HFFc6 (cell line): ENCODE measurements at places on chromosomes 12 and 14. TPM values are rescaled to one million over a fixed set of nuclear protein-coding genes. Genes with fewer than 3 reads are reported as not detected.
A peak's percentile ranks its signal among the peaks of the same experiment; 100 is the strongest.

- no peak overlapping the region for H3K4me3 ChIP-seq
- H3K36me3 ChIP-seq, result peaks cover 4% of the 10 kb centered on the region
- peaks cover 4% of the 10 kb centered on the region for H3K27me3 ChIP-seq
- peaks cover 64% of the 10 kb centered on the region for H3K4me1 ChIP-seq
These were observed 12.3 kb downstream of the KRT80 start for GRCh38 chr12:52179396-52179973.

DNA sequence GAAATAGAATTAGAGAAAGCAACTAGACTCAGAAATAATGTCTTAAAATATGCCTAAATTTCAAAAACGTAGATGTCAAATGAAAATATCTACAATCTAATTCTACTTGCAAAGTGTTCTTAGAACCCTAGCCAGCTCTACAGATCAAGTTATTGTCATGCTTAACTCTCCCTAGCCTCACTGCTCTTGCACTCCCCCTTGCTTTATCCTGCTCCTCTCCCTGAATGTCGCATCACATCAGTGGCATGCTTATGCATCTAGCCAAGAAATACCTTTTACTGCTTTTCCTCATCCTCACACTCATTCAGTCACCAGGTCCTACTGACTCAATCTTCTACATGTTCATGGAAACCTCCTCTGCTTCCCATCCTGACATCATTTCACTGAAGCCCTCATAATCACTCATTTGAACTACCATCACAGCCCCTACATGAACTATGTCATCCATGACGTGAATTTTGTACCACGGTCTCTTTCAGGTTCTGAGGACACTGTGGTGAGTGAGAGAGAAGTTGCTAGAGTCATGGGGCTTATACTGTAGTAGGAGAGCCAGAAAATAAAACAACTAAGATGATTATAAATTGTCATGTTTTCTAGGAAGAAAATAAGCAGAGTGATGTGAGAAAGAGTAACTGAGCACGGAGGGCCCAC is 22.6 kb upstream of the CRACR2A start:
- no peak overlapping the region for H3K27ac ChIP-seq
- H3K4me1 ChIP-seq, result peaks cover 10% of the 10 kb centered on the region
- no peaks in the 10 kb centered on the region for H3K36me3 ChIP-seq

The VDR gene
- 8.9 to 15.1 TPM (median 13.4 TPM) in 3 replicates for total RNA-seq

- H3K36me3 ChIP-seq, result no peaks in the 10 kb centered on the region
- peaks cover 38% of the 10 kb centered on the region for H3K27me3 ChIP-seq
- H3K4me1 ChIP-seq, result peaks cover 25% of the 10 kb centered on the region
- peak overlapping the region; percentile 1; the same call in 1 of the 2 replicates for H3K27ac ChIP-seq
- peak overlapping the region; percentile 84 for H3K4me3 ChIP-seq
These were observed 752 bp downstream of the PRICKLE1 start for GRCh38 chr12:42588524-42589464.

DNA sequence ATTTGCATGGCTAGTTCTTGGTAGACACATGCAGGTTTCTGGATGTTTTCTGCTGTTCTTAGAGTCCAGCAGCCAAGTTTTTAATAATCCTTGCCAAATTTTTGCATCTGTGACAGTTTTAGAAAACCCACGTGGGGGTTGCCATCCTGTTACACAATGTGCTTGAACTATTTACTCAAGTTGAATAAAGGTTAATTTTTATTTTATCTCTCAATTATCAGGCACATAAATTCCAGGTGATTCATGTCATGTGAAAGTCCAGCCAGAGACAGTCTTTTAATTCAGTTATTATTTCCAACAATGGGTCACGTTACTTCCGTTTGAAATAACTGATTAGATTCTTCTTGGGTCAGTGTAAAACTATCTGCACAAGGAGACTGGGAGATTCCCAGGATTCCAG is 15.7 kb downstream of the MYRFL start:
- H3K4me1 ChIP-seq, result no peaks in the 10 kb centered on the region
- H3K4me3 ChIP-seq, result no peak overlapping the region
- no peaks in the 10 kb centered on the region for H3K36me3 ChIP-seq

- peaks cover 21% of the 10 kb centered on the region for H3K36me3 ChIP-seq
- peaks cover 6% of the 10 kb centered on the region for H3K27me3 ChIP-seq
- no peak overlapping the region for H3K4me3 ChIP-seq
- peaks cover 56% of the 10 kb centered on the region for H3K4me1 ChIP-seq
- no peak for DNase-seq
These were observed 8.6 kb downstream of the CACNA1C start for GRCh38 chr12:2061402-2061801.

DNA sequence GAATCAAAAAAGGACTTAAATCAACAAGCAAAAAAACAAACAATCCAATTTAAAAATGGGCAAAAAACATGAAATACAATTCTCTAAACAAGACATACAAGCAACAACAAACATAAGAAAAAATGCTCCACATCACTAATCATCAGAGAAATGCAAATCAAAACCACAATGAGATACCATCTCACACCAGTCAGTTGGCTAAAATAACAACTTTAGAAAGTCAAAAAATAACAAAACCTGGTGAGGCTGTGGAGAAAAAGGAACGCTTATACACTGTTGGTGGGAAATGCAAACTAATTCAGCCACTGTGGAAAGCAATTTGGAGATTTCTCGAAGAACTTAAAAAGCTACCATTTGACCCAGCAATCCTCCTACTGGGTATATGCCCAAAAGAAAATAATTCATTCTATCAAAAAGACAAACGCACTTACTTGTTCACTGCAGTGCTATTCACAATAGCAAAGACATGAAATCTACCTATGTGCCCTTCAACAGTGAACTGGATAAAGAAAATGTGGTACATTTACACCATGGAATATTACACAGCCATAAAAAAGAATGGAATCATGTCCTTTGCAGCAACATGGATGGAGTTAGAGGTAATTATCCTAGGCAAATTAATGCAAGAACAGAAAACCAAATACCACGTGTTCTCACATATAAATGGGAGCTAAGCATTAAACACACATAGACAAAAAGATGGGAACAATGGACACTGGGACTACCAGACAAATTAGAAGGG is 26.9 kb downstream of the PRKD1 start:
- H3K4me1 ChIP-seq, result peaks cover 15% of the 10 kb centered on the region
- H3K4me3 ChIP-seq, result no peak overlapping the region
- H3K36me3 ChIP-seq, result peaks cover 4% of the 10 kb centered on the region; the same call in 1 of the 2 replicates
- no peak for DNase-seq
- H3K27me3 ChIP-seq, result no peaks in the 10 kb centered on the region

- peak; percentile 80 for DNase-seq
- peaks cover 24% of the 10 kb centered on the region for H3K36me3 ChIP-seq
- H3K27me3 ChIP-seq, result no peaks in the 10 kb centered on the region; the same call in 1 of the 2 replicates
- H3K4me3 ChIP-seq, result peak overlapping the region; percentile 43
- H3K4me1 ChIP-seq, result peaks cover 21% of the 10 kb centered on the region
These were observed 62.7 kb downstream of the RBM19 start for GRCh38 chr12:113903381-113903863.

- no peak for DNase-seq
- H3K4me1 ChIP-seq, result no peaks in the 10 kb centered on the region
- no peak overlapping the region for H3K4me3 ChIP-seq
- H3K27me3 ChIP-seq, result peaks cover 52% of the 10 kb centered on the region
- no peak overlapping the region for H3K27ac ChIP-seq
- H3K36me3 ChIP-seq, result no peaks in the 10 kb centered on the region
These were observed 24.5 kb downstream of the LRTM2 start for GRCh38 chr12:1844661-1845409.

- peak overlapping the region; percentile 44; the same call in 1 of the 2 replicates for H3K4me3 ChIP-seq
- H3K4me1 ChIP-seq, result peaks cover 15% of the 10 kb centered on the region
- peaks cover 10% of the 10 kb centered on the region for H3K36me3 ChIP-seq
These were observed 19.6 kb downstream of the TMPRSS12 start for GRCh38 chr12:50862316-50862715.

DNA sequence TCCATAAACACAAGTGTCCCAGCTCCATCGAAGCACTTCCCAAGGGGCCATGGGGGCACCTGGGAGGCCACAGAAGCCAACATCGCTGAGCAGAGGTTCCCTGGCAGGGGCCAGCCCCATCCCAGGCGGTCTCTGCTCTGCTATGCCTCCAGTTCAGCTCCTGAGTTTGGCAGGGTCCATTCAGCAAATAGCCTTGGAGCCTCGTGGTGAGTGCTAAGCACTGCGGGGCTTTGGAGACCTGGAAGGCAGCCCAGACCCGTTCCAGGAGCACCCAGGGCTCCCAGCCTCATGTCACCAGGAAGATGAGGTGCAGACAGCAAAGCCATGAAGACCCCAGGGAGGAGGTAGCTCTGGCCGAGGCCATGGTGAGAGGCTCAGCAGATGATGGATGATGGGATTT is 109.5 kb downstream of the LGMN start:
- peaks cover 6% of the 10 kb centered on the region; the same call in 1 of the 2 replicates for H3K36me3 ChIP-seq
- peaks cover 7% of the 10 kb centered on the region for H3K4me1 ChIP-seq
- H3K4me3 ChIP-seq, result no peak overlapping the region
- no peak for DNase-seq

The RNASE7 gene
- total RNA-seq, result not detected in 3 replicates

GRCh38 chr12:97216848-97217247 is 245.8 kb upstream of the RMST start:
- no peak overlapping the region for H3K4me3 ChIP-seq
- H3K27me3 ChIP-seq, result no peaks in the 10 kb centered on the region
- H3K4me1 ChIP-seq, result no peaks in the 10 kb centered on the region
- H3K36me3 ChIP-seq, result no peaks in the 10 kb centered on the region
- DNase-seq, result no peak

DNA sequence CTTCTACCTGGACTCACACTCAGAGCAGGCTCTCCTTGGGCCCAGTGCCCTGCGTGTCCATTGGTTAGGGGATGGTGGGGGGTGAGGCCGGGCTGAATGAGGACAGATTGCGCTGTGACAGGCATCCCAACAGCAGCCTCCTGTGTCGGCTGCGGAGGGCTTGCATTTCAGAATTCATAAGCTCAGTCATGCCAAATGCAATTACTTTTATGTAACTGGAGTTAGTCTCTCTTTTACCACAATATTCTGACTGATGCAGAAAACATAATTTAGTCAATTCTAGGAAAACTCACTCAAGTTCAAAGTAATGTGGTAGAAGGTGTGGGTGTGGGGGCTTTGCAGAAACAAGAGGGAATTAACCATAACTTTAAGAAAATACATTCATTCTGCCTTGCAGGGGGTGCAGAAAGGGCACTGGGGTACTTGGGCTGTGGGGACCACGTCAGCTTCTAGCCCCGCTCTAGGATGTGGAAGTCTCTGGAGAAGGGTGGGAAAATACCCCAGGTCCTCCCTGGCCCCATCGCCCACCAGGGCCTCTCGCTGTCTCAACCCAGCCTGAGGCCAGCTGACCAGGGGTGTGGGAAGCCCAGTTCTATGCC is 257.7 kb downstream of the ADGRD1 start:
- no peak for DNase-seq
- no peaks in the 10 kb centered on the region; the same call in 1 of the 2 replicates for H3K36me3 ChIP-seq
- H3K27me3 ChIP-seq, result no peaks in the 10 kb centered on the region
- H3K4me3 ChIP-seq, result no peak overlapping the region
- H3K4me1 ChIP-seq, result no peaks in the 10 kb centered on the region

DNA sequence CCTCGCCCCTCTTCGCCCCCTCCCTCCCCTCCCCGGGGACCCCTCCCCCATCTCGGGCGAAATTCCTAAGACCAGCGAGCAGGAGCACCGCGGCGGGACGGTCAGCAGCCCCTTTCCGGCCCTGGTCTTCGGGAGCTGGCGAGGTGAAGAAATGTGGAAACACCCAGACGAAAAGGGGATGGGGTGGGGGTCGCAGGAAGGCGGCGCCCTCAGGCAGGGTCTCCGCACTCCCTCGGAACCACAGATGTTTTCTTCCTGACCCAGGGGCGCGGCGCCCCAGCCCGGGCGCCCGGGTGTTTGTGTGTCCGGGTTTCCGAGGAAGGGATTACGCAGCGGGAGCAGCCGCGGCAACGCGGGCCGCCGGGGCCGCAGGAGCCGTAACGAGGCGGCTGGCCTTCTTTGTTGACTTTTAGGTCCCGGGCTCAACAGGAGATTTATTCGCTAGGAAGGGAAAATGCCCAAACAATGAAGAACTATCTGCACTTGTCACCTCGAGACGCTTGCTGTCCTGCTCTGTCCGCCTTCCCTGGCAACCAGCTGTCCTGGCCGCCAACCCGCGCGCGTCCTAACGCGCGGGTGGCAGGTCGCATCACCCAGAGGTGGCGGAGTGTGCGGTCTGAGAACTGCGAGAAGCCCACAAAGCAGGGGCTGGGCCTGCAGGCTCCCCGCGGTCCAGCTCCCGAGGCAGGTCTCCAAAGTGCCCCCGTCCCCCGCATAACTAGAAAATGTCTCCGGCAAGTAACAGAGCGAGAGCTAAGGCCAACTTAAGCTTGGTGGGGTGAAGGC is 7.0 kb downstream of the FOXA1 start:
- H3K27me3 ChIP-seq, result peaks cover 65% of the 10 kb centered on the region
- no peak for DNase-seq
- peak overlapping the region; percentile 78; the same call in 1 of the 2 replicates for H3K4me3 ChIP-seq
- H3K4me1 ChIP-seq, result peaks cover 39% of the 10 kb centered on the region; the same call in 1 of the 2 replicates
- H3K36me3 ChIP-seq, result peaks cover 31% of the 10 kb centered on the region; the same call in 1 of the 2 replicates

- H3K4me1 ChIP-seq, result peaks cover 64% of the 10 kb centered on the region
- H3K36me3 ChIP-seq, result peaks cover 24% of the 10 kb centered on the region
- DNase-seq, result no peak
- peak overlapping the region; percentile 25 for H3K4me3 ChIP-seq
These were observed 23.9 kb upstream of the ATP2B1 start for GRCh38 chr12:89732522-89732921.

DNA sequence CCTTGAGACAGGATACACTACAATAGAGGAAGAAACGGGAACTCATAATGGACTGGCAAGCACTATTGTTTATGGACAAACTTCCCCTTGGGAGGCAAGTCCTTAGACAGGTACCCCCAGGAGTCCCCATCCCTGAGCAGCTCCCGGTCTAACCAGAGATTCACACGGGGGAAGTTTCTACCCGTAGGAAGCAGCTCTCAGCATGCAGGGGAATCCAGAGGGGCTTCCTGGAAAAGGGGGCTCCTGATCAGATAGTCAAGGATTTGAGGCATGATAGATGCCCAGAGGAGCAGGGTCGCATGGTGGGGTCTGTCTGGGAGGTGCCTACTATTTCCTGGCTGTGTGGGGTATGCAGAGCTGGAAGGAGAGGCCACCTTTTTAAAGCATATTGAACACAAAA is 282.4 kb upstream of the RTL1 start:
- no peak overlapping the region for H3K4me3 ChIP-seq
- no peaks in the 10 kb centered on the region for H3K36me3 ChIP-seq
- DNase-seq, result no peak
- no peaks in the 10 kb centered on the region for H3K4me1 ChIP-seq

GRCh38 chr14:99668307-99669295 is 15.5 kb upstream of the CYP46A1 start:
- no peak overlapping the region for H3K4me3 ChIP-seq
- no peak overlapping the region; the same call in 1 of the 2 replicates for H3K27ac ChIP-seq
- H3K27me3 ChIP-seq, result peaks cover 6% of the 10 kb centered on the region
- no peaks in the 10 kb centered on the region for H3K36me3 ChIP-seq

- peak; percentile 81 for DNase-seq
- peaks cover 25% of the 10 kb centered on the region for H3K27me3 ChIP-seq
- H3K27ac ChIP-seq, result peak overlapping the region; percentile 0
- no peak overlapping the region for H3K4me3 ChIP-seq
These were observed 3.6 kb downstream of the SLC2A14 start for GRCh38 chr12:7869137-7869536.

DNA sequence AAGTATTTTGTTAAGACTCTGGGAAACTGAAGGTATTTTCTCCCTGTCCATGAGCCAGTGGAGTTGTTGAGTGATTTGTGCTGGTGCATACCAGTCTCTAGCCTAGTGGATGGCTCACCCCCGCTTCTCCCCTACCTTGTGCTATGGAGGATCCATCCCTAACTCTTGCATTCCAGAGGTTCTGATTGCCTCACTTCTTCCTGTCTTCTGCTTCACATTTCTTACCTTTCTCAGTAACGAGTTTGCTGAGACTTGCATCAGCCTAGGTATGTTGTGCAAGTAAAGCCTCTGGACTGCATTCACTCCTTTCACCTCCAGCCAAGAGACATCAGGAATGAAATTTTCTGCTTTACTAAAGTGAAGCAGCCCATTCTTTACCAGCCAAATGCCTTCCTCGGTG is 391.6 kb downstream of the ZFP36L1 start:
- H3K4me3 ChIP-seq, result no peak overlapping the region
- no peak overlapping the region for H3K27ac ChIP-seq
- no peaks in the 10 kb centered on the region for H3K36me3 ChIP-seq
